ENCODE measurements at places on chromosomes 12 and 14. TPM values are rescaled to one million over a fixed set of nuclear protein-coding genes. Genes with fewer than 3 reads are reported as not detected.

DNA sequence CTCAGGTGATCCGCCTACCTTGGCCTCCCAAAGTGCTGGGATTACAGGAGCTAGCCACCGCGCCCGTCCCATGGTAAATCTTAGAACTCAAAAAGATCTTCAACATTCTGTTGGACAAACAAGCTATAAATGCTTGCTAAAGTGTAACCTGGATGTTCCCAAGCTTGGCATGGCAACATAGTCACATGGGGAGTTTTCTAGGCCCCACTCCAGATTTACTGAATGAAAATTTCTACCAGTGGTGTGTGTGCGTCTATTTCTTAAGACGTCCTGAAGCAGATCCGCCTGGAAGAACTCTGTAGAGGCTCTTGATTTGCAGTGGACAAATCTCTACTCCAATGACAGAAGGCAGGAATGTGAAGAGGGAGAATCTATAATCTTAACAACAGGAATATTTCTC is 59.9 kb downstream of the ZFYVE21 start:
- DNase-seq, result no peak

DNA sequence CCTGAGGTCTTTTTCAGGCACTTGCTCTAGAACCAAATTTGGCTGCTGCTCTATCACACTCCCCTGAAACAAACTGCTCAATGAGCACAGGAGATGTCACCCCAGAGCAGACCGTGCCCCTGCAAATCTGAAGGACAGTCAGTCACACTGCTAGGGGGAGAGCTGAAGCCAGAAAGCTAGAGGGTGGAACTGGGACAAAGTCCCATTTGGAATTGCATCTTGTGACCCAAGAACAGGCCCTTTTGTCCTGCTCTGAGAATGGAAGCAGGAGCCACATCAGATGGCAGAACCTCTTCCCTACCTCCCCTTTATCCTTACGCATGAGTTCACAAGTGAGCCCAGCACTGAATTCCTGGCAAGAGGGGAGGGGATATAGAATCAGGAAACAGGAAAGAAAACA is 64.7 kb downstream of the MAP3K9 start:
- DNase-seq, result no peak

The SMCO2 gene
- 1.9 TPM for total RNA-seq

The MVK gene
- 50.8 TPM for total RNA-seq

DNA sequence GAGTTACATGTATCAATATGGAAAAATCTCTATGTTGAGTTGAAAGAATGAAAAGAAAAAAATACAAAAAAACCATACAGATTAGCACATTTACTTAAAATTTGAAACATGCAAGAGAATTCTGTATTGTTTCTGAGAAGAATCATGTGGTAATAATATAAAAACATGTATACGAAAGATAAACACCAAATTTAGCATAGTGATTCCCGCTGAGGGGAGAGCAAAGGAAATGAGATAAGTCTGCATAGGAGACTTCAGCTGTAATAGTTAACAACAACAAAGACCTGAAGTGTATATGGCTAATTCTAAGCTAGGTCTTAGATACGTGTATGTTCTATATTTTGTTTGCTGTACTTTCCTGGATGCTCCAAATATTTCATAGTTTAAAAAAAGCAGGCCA is 46.5 kb downstream of the FNTB start:
- no peak for DNase-seq
